ENCODE measurements at places on chromosomes 13 and 19. TPM values are rescaled to one million over a fixed set of nuclear protein-coding genes. Genes with fewer than 3 reads are reported as not detected.
A peak's percentile ranks its signal among the peaks of the same experiment; 100 is the strongest.

DNA sequence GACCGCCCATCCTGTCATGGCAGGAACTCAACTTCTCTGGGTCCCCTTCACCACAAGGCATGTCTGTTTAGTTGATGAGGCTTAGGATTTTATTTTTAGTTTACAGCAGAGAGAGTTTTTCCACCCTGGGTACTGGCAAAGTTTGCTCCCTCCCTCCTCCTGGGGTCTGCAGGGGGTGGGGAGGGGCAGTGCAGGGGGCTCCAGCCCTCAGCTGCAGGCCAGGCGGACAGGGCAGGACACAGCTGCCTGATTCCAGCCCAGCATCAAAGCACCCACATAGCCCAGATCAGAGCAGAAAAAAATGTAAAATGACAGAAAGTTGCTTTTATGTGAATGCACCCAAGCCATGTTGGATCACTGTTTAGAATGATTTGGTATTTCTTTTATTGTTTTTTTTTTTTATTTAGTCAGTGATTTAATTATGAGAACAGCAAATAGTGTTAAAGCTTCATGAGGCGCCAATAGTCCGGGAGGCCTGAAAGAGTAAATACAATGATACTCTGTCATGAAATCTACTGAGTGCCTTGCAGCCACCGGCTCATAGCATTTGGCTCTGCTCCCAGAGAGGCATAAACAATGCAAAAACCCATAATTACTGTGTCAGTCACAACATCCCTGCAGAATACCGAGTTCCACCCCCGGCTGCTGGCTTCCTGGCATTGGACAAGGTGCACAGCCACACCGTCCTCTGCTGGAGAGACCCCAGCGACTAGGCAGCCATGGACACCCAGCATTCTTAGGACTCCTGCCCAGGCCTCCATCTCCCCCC, 923.5 kb downstream of the UQCRFS1 start:
- peak; percentile 59 for DNase-seq

Gene CEACAM16
- not detected for polyA plus RNA-seq

DNA sequence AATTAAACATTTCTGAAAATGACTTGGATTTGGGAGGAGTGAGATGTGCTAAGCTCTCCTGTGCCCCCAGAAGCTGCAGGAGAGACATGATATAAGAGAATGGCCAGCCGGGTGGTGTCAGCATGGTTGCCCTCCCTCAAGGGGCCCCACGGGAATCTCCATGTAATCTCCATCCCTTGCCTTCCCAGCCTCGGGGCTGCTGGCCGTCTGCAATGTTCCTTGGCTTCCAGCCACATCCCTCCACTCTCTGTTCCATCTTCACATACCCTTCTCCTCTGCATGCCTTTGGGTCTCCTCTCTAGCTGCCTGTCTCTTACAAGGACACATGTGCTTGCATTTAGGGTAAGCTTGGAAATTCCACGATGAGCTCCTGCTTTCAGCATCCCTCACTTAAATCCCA, 172.0 kb downstream of the TSHZ3 start:
- DNase-seq, result no peak

DNA sequence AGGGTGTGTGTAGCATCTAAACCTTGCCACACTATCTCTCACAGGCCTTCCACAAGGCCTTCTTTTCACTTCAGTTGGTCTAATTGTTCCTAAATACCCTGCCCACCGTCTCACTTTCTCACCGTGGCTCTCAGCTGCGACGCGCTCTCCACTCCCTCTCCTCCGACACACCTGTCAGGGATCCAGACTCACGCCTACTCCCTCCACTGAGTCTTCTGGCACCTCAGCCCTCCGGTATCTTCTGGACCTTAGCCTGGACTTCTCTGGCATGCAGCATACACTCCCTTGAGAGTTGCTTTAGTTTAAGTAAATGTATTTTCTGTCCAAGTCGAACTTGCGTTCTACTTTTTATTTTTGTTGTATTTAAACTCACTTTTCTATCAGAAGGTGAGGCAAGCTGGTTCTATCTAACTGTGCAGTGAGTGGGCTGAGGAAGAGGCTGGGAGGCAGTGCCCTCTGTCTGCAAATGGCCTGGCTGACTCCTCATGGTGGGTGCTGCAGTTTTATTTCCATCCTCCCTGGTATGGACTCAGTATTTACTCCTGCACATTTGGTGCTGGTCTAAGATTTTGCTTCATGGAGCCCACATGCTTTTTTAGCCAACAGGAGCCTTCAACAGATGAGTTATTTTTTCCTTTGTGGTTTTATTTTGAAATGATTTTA, 28.5 kb upstream of the ARGLU1 start:
- no peak for DNase-seq

DNA sequence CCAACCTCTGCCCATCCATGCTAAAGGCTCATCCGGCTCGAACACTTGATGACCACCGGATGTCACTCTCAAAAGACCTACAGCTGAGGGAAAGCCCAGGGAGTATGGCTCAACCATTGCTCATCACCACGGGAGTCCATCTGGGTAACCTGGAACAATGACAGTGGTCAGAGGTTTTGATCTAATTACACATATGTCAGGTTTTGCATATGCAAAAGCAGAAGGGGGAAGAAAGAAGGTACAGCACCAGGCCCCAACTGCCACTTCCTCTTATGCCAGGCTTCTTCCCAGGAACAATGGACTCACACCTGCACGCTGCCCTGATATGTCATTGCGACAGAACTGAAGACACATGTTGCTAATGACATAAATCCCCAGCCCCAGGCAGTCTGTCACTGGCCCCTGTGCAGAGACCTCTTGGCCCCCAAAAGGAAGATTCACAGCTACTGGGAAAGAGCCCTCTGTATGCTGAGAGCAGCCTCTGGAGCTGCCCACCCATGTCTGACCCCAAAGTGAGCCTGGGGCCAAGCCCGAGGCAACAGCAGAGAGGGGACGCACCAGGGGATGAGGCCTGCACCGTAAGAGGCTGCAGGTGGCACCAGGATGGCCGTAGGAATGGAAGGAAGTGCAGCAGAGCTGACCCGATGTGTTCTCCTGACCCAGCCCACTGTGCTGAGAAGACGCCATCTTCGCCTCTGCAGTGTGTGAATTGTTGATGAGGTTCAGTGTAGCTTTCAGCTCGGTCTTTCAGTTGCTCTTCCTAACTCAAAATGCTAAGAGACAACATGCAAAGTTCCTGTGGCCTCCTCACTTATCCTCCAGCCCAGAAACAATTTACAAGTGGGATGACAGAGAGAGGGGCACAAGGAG, 26.3 kb downstream of the EPS15L1 start:
- DNase-seq, result peak; percentile 24

Gene KCNN4
- polyA plus RNA-seq, result 0.34 TPM

DNA sequence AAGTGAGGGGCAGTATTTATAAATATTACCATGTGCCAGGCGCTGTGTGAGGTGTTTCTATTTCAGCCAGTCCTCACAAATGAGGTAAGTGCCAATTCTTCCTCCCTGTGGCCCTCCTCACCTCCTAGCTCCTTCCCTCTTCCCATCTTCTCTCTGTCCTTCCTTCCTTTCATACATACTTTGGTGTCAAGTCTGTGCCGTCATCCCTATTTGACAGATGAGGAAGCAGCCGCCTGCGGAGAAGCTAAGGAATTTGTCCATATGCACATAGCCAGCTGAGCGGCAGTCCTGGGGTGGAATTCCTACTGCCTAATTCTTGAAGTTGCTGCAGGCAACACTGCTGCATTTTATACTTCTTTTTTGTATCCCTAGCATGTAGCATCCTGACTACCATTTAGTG, 150.8 kb downstream of the B3GLCT start:
- no peak for DNase-seq

DNA sequence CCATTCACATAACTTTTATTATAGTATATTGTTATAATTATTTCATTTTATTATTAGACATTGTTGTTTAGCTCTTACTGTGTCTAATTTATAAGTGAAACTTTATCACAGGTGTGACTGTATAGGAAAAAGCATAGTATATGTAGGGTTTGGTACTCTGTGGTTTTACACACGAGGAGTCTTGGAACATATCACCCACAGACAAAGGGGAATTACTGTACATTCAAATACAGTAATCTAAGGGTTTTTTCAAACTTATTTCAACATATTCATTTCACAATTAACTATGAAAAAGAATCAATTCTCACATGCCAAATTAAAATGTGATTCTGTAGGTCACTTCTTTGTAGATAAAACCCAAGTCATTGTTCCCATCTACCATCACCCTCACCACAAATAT, 46.0 kb downstream of the RBM26 start:
- DNase-seq, result no peak

Gene AKT2
- polyA plus RNA-seq, result 94.9 TPM

Gene PCSK4
- polyA plus RNA-seq, result 1.7 TPM

GRCh38 chr13:31214435-31214834, 14.7 kb downstream of the B3GLCT start:
- no peak for DNase-seq

- no peak for DNase-seq
Measured at GRCh38 chr13:91086936-91087716, 260.4 kb upstream of the MIR17HG start.

Gene IL27RA
- polyA plus RNA-seq, result 3.4 TPM

GRCh38 chr13:61608138-61608537, 192.5 kb upstream of the PCDH20 start:
- no peak for DNase-seq

Gene XRCC1
- polyA plus RNA-seq, result 11.2 TPM

Data from right cardiac atrium (tissue), 5 donors.